ENCODE measurements at places on chromosomes 3 and 15.

DNA sequence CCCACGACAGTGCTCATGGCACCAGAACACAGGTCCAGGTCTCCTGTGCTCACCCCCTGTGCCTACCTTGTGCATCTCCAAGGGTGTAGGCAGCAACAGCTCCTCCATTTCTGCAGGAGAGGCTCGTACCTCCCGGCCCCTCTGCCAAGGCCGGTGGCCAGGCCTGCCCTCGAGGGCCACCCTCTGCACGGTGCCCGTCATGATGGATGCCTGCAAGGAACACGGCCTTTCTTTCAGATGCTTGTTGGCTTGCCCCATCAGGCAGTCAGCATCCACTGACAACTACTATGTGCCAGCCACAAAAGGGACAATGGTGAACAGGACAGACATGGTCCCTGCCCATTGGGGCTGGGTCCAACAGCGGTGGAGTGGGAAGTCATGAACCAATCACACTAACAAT lies 43.8 kb downstream of the GRIP2 start:
- no peak for DNase-seq

DNA sequence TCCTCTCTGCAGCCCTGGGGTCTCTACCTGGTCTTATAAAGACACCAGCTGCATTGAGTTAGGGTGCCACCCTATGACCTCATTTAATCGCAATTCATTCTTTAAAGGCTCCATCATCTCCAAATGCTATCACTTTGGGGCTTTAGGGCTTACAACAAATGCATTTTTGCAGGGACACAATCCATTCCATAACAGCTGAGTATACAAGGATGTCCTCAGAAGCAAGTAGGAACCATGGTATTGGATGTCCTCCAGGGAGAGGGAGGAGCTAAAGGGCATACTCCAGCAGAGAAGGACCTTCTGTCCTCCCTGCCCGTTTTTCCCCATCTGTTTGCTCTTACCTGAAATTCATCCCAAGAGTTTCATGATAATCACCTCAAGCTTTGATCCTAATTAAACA lies 30.3 kb downstream of the UMPS start:
- no peak for DNase-seq

DNA sequence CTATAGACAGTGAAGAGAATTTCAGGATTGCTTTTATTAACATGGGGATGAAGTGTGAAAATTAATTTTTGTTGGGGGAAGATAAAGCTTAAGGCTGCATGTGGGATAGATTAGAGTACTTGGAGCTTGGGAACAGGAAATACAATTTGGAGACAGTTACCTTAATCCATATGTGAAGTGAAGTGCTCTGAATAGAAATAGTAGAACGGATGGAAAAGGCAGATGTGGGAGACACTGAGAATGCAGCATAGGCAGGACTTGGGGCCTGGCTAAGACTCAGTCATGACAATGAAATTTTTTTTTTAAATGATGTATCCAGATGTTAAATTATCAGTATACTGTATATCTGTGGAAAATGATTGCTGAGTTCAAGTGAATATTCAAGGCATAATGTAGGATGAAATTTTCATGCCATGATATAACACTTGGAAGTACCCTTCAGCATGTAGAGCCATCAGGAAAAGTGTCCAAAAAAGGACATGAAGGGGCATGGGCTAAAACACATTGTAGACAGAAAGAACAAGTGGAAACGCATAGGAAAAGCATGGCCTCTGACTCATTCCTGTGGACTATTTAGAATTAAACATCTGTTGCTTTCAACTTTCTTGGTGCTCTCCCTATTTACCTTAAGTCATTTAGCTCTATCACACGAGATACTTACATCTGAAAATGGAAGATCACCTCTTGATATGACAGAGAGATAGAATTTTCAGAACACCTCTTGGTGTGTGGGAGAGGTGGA lies 134.8 kb downstream of the RBMS3 start:
- DNase-seq: no peak

GRCh38 chr3:162269636-162270458 lies 773.2 kb downstream of the OTOL1 start:
- DNase-seq: peak; percentile 38

DNA sequence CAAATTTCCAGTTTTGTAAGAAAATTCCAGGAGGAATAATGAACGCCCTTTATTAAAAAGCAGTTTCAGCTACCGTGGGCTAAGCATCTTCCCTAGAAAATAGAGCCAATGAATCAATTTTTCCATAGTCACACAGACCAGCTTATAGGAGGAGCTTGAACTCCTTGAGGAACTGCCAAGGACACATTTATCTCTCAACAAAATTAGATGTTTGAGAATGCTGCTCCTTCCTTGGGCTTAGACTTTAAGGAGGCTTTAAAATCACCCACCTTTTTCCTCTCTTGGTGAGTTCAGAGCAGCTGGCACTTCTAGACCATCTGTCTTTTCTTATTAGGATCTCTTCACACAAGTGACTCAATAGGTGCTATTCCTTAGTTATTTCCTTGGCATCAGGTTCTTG lies 588.0 kb downstream of the SQOR start:
- DNase-seq: no peak

DNA sequence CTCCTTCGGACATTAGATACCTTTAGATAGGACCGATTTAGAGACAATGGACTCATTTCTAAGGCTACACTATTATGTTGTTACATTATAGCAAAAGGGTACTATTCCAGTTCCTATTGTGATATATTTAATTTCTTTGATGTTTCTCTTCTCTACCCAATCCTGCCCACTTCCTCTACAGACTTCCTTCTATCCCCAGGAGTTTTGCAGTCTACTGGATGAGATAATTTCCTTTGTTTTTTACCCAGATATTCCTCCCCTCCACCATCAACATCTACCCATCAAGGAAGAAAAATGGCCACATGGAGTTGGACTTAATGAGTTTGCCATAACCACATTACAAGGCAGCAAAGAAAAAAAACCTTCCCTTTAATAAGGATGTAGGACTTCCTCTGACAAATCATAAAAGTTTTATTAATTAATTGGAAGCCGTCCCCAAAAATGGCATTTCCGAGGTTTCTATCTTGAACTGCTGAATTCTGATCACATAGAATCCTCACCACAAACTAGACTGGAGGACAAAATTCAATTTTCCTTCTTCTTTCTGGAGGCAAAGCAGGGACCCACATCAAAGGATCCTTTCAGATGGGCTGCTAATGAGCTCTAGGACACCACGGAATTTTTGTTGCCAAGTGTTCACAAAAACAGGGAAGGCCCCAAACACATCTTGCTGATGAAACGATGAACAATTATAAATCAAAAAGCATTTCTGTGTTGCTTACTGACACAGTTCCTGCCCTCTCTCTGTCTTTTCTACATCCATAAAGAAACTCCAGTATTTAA lies 33.4 kb downstream of the FRMD4B start:
- DNase-seq: no peak

GRCh38 chr15:70436428-70436827 lies 326.9 kb downstream of the UACA start:
- DNase-seq: no peak

DNA sequence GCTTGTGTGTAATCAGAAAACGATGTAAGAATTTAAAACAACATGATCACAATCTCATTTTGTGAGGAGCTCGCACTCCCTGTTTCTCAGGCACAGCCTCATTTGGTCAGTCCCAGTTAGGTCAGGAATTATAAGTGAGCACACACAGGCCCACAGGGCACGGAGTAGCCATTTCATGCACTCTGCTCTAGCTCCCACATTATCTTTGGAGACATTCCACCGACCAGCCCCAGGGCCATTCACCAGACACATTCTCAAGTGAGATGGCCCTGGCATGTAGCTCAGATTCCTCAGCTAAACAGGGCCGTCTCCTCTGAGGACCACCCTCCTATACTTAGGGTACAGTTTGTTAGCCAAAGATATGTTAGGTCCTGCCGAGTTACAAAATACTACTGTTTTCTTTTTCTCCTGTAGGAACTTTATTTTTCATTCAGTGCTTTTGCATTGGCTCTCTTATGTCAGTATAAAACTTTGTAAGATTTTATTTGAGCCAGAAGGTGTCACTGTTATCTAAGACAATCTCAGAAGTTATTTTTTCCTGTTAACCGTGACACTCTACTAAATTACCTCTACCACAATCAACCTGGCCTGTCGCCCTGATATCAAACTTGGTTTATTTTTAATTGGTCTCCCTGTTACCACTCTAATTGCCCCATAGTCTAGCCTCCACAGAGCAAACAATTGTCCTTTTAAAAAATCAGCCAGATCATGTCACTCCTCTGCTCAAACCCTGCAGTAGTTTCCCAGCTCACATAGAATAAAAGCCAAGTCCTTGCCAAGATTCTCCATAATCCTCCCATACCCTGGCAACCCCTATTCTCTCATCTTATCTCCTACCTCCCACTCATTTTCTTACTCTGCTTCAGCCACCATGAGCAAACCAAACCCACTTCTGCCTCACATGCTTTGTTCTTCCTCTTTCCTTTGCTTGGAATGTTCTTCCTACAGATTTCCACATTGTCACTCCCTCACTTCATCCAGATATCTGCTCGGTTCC lies 105.7 kb downstream of the PPP2R3A start:
- DNase-seq: peak; percentile 31

DNA sequence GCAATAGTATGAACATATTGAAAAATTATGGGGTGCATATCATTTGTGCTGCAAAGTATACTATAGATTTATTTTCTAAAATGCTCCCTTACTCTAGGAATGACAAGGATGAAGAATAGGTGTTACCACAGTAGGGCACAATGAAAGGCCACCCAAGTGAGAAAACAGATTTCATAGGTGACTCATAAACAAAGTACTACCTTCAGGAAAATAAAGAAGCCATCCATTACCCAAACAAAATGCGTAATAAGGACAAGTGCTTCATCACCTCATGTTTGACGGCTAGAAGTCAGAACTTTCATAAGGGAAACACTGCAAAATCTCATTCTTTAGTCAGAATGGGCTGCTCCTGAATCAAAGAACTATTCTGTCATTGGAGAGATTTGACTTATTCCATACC lies 116.6 kb downstream of the MFSD1 start:
- no peak for DNase-seq

GRCh38 chr3:193563426-193563825 lies 8.7 kb upstream of the ATP13A4 start:
- DNase-seq: no peak

DNA sequence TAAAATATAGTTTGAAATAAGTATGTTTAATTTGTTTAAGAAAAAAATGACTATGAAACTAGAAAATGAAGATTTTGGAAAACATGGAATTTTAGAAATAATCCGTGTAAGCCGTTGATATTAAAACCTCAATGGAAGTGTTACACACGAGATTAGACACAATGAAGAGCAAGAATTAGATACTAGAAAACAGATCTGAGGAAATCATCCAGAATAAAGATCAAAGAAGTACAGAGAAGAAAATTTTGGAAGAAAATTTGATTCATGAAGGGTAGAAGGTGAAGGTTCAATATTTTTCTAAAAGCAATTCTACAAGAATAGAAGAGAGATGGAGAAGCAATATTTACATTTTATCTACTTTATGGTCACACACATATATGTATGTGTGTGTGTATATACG lies 52.5 kb upstream of the SATB1 start:
- no peak for DNase-seq
